Tongue (tissue), 3 donors: ENCODE measurements at places on chromosomes 3 and 15. TPM values are rescaled to one million over a fixed set of nuclear protein-coding genes. Genes with fewer than 3 reads are reported as not detected.

ABHD17C gene
- 7.9 TPM for total RNA-seq

LMAN1L gene
- not detected for total RNA-seq

IMPG2 gene
- total RNA-seq = 2.1 TPM

LINGO1 gene
- 2.9 TPM for total RNA-seq

FSTL1 gene
- total RNA-seq = 799 TPM

USP50 gene
- not detected for total RNA-seq

SERINC4 gene
- total RNA-seq = 0.10 TPM

LRRIQ4 gene
- not detected for total RNA-seq

KCNAB1 gene
- 6.3 TPM for total RNA-seq

SOX2 gene
- 10.4 TPM for total RNA-seq

ALDH1L1 gene
- 7.7 TPM for total RNA-seq

DOCK3 gene
- 0.51 TPM for total RNA-seq

CACNA2D2 gene
- total RNA-seq = 4.3 TPM

CPNE9 gene
- total RNA-seq = not detected
